ENCODE measurements at places on chromosomes 4 and X.

DNA sequence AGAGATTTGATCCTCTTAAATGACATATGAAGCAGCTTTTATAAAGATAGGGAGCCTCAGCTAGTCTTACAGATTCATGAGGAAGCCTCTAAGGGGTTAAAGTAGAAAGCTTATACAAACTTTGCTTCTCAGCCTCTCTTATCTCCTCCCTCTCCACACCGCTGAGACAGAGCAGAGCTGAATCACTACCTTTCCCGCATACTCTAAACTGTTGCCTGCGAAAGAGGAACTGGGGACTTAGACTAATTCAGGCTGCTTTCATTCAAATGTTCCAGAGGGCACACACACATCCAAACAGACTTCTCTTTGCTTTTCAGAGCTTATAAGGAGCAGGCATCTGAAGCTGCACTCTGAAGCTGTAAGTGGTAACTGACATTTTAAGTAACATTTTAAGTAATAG is at the start of gene SERTM2:
Gene SERTM2 (plus strand): TSS at position 169 of the 400 bp plus-strand sequence. CDS start 7,213 bp downstream, outside the sequence.
- DNase-seq = no peak

- DNase-seq = no peak
Observed at GRCh38 chr4:111943796-111944203, 201.5 kb upstream of the FAM241A start.

DNA sequence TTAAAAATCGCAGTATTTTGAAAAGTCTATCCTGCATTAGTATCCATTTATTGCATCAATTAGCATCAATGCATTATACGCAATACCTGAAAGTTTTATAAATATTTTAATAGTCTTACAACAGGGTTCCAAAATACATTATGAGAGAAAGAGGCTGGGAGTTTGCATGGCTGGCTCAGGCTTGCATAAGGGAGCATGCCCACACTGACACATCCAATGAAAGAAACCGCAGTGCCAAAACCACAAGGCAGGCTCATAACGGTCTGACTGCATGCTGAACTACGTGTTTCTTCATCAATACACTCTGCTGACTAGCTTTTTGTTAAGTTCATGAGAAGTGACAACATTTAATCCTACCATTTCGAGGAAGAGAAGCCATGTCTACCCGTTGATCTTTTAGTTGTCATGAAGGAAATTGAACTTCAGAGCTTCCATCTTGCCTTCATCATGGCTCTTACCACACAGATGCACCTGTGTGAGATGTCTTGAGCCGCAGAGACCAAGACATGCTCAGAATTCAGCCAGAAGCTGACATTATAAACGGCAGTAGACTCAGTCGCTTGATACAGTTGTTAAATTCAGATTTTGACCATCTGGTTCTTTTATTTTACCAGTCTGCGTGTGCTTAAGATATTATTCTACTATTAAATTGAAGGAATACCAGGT is 168.8 kb upstream of the FRG1 start:
- DNase-seq = no peak

- no peak for DNase-seq
Observed at GRCh38 chr4:183205709-183206108, 106.7 kb downstream of the WWC2 start.

GRCh38 chr4:138408758-138409157 is 166.6 kb upstream of the SLC7A11 start:
- DNase-seq = no peak

GRCh38 chrX:152656890-152657289 is 19.2 kb downstream of the GABRQ start:
- DNase-seq = no peak

GRCh38 chrX:130108647-130109428 is 1.5 kb downstream of the ELF4 start:
- peak; percentile 44 for DNase-seq

- DNase-seq = no peak
Observed at GRCh38 chrX:31165241-31166035, 93.6 kb upstream of the FTHL17 start.

DNA sequence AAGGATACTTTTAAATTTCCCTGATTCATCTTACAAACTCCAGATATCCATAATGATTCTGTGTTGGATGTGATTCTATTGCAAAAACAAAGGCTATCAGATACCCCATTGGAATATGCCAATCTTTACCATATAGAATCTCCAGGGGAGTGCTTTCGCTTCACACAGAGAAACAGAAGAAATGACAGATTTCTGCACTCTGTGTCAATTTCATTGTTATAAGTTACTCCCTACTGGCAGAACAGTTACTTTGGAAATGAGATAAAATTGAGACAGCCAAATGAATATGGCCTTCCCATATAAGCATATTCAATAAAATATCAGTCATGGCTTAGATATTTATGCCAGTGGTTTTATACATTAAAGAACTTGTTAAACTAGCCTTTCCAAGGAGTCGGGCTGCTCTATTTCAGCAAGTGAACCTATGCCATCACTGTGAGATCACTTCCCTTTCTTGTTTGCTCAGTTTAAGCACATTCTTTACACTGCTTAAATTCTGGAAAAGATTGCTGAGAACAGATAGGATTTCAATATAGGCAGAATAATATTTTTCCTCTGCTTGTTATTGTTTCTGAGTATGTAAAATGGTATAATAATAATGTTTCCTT is 127.5 kb upstream of the ANXA10 start:
- DNase-seq = no peak

GRCh38 chr4:26507286-26507685 is 17.0 kb upstream of the CCKAR start:
- no peak for DNase-seq

GRCh38 chr4:147985376-147985775 is 253.5 kb downstream of the ARHGAP10 start:
- DNase-seq = no peak

DNA sequence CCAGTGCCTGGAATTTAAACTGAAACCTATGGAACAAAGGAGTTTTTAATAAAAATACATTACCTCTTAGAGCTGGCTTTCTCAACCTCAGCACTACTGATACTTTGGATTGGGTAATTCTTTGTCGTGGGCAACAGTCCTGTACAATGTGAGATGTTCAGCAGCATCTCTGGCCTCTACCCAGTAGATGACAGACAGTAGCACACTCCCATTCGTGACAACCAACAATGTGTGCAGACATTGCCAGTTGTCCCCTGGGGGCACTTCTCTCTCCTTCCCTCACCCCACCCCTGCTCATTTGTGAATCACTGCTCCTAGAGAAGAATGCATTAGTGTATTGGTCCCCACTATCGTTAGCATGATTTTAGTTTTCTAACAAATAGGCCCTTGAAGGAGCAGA is 16.2 kb downstream of the GPAT3 start:
- DNase-seq = no peak

DNA sequence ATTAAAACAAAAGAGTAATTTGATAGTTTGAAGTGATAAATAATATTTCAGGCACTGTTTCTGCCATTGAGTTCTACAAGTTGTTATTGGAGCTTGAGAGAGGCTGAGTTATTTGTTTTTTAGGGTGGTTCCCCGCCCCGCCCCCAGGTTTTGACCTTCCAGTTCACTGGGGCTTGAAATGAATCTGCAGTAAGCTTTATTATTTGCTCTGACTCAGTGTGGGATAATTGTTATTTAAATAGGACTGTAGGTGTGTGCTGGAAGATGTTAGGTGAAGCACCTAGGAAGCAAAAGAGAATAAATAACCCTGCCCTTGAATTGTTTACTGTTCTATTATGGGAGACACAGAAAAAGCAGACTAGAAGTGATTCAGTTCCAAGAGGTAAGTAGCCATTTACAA is 81.2 kb upstream of the KCNIP4 start:
- no peak for DNase-seq

GRCh38 chrX:38066934-38067333 is 60.6 kb downstream of the SYTL5 start:
- no peak for DNase-seq

DNA sequence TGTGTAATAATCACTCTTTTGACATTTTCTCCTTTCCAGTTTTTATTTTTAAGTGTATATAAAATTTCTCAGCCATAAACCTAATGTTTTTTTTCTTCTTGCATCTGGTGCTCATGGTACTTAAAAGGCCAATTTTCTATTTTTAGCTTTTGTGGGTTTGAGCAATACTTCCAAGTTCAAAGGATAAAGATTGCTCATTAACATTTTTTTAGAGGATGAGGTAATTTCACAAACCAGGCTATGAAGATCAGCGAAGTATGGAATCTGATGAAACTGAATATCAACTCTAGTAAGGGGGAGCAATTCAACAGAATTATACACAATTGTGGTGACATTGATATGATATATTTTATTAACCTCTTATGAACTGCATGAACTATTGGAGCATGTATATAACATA is 25.8 kb upstream of the KLHL34 start:
- DNase-seq = no peak

- no peak for DNase-seq
Observed at GRCh38 chr4:16029262-16029661, 54.6 kb downstream of the PROM1 start.

DNA sequence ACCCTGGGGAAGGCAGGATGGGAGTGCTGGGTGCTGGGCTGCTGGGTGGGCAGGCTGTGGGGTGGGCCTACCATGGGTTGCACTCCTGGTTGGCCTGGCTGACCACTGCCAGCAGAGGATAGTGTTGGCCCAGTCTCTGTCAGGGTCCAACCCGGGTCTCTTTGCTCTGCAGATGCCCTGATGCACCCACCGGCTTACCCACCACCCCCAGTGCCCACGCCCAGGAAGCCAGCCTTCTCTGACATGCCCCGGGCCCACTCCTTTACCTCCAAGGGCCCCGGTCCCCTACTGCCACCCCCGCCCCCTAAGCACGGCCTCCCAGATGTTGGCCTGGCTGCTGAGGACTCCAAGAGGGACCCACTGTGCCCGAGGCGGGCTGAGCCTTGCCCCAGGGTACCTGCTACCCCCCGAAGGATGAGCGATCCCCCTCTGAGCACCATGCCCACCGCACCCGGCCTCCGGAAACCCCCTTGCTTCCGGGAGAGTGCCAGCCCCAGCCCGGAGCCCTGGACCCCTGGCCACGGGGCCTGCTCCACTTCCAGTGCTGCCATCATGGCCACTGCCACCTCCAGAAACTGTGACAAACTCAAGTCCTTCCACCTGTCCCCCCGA is 14.2 kb upstream of the ADD1 start:
- peak; percentile 26 for DNase-seq

DNA sequence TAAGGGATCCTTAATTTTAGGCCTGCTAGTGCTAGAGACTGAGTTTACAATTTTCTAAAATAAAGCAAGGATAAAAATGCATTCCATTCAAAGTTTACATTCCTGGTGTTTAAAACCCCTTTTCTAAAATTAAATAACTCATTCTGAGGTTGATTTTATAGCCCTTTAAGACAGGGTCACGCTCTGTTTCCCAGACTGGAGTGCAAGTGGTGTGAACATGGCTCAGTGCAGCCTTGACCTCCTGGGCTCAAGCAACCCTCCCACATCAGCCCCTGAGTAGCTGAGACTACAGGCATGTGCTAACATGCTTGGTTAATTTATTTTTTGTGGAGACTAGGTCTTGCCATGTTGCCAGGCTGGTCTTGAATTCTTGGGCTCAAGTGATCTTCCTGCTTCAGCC is 6.8 kb upstream of the CDKL2 start:
- DNase-seq = no peak

- no peak for DNase-seq
Observed at GRCh38 chr4:67292045-67292444, 253.3 kb downstream of the CENPC start.

- DNase-seq = no peak
Observed at GRCh38 chr4:4714331-4714730, 145.1 kb upstream of the MSX1 start.

- peak; percentile 85 for DNase-seq
Observed at GRCh38 chrX:119871599-119872395, at the start of the genes NDUFA1 and RNF113A. NDUFA1 (plus strand) TSS chrX:119871832; CDS start chrX:119871912, 80 bp downstream. RNF113A (minus strand) TSS chrX:119871733; CDS start chrX:119871613, 120 bp downstream.

GRCh38 chr4:122195718-122196117 is 43.6 kb downstream of the BLTP1 start:
- DNase-seq = no peak

GRCh38 chr4:69970071-69970470 is 4.5 kb upstream of the CSN2 start:
- no peak for DNase-seq

GRCh38 chrX:7444967-7445366 is 297.0 kb upstream of the PUDP start:
- no peak for DNase-seq

DNA sequence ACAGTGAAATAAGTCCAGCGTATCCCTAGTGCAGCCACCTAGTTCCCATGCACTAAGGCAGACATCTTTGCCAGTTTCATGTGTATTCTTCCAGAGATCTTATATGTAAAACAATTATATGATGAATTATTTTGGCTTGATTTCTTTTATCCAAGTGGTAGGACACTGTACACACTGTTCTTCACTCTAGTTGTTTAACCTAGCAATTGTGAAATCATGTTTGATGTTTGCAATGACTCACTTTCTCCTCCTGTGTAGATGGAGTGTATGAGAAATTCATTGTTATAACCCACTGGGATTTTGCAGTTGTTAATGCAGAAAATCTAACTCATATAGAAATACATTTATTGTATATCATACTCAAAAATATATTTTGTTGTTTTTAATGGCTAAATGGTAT is 17.5 kb upstream of the TBC1D1 start:
- DNase-seq = no peak
